Stimulated activated CD4-positive, alpha-beta T cell treated with anti-CD3 and anti-CD28 coated beads, Interleukin-12 subunit alpha, Interleukin-12 subunit beta, amount 100 ng/mL, for 24 hours (primary cell): ENCODE measurements at places on chromosomes 6 and 20.

GRCh38 chr6:136769759-136770158 is 22.5 kb downstream of the MAP3K5 start:
- no peak for DNase-seq

DNA sequence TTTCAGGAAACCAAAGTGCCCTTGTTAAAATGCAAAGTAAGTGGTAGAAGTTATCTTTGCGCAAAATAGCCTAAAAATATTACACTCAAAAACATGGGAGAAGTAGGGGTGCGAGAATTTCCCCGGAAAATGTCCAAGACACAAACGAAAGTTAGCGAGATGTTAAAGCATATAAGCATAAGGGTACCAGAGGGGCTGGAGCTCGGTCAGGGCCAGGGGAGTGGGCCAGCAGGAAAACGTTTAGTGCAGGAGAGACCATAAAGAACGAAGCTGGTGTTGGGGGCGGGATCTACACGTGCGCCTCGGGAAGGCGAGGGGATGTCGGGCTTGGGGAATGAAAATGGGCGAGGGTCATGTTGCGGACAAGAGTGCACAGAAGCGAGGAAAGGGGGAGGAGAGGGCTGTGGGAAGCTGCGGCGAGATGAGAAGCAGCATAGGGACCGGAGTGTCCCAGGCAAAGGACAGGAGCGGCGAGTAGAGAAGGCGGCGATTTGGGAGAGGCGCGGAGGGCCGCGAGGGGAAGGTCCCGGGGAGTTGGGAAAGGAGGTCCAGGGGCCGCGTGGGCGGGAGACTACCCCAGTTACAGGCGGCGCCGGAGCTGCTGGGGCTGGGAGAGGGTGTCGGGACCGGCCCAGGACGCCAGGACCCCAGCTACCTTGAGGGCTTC is 600 bp downstream of the XPO5 start:
- DNase-seq, result peak; percentile 1

GRCh38 chr6:81832304-81832703 is 79.8 kb upstream of the TENT5A start:
- no peak for DNase-seq

DNA sequence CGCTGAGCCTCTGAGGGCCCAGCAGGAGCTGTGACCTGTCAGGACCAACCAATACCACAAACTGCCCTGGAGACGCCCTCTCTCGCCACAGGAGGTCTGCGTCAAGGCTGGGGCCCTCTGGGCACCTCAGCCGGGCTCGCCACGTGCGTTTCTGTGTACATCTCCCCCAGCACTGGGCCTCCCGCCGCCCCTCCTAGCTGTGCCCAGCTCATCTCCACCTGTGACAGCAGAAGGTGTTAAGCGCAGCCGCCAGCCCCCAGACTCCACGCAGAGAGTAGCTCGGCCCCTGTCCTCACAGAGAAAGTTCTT is 91.4 kb downstream of the TAF4 start:
- no peak for DNase-seq

- no peak for DNase-seq
Observed at GRCh38 chr6:55955684-55956083, 80.3 kb upstream of the BMP5 start.

DNA sequence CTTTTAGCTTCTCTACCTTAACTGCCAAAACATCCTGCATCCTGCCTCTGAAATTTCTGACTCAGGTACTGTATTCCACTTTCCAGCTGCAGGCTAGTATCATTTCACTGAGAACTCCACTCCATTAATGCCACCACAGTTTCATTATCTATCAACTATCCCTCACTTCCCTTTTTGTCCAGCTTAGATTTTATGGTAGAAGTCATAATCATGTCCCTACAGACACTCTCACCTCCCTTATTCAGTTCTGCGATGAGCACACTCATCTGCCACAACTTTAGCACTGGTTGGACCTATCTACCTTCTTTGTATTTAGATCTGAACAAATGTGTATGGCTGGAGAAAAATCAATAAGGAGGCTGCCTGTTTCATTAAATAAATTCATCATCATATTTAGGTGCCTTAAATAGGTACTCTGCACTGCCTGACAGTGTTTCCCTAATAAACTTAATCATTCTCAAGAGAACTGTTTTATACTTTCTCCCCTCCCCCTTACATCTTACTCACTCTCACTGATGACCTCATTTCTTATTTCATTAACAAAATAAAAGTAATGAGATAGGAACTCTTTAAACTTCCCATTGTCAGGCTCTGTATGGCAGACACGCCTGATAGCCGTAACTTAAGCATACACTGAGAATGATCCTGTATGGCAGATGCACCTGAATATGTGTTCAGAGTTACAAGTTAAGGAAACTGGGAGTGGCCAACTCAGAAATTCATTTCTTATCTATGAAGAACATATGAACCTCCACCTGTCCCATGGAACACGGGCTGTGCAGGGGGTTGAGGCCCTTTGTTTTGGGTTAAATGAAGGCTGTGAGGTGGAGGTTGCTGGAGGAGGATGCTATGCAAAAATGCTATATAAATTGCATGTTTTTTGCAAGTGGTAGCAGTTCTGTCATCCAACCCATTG is 95.3 kb upstream of the MAN1A1 start:
- DNase-seq, result no peak

- DNase-seq, result no peak
Observed at GRCh38 chr6:81995548-81996289, 243.2 kb upstream of the TENT5A start.

DNA sequence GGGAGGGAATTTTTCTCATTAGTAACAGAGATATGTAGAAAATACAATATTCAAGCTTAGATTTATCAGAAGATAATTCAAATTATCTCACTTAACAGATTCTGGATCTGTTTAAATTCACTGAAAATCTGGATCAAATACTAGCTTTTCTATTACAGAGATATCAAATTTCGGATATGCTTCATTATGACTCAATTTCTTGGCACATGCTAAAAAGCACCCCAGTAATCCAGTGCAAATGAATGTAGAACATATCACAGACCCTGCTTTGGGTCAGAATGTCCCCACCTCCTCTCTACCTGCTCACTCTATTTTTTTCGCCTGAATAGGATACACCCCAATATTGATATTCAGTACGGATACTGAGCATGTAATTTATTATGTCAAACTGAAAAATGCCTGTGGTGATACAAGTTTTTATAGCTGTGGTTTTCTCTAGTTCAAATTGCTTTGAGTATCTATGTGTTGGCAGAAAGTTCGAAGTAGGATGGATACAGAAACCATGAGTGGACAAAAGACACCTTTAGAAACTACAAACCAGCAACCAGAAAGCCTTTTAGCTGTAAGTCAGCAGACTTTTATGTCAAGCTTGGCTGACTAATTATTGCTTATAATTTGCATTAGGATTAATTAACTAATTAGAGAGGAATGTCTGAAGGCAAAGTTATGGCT is 290.0 kb downstream of the TFAP2B start:
- no peak for DNase-seq

- no peak for DNase-seq
Observed at GRCh38 chr20:24684956-24685691, 215.7 kb downstream of the SYNDIG1 start.

GRCh38 chr6:23114812-23115504 is 545.6 kb downstream of the HDGFL1 start:
- no peak for DNase-seq

- no peak for DNase-seq
Observed at GRCh38 chr6:62980093-62980492, 231.2 kb upstream of the FKBP1C start.

- DNase-seq, result no peak
Observed at GRCh38 chr6:150195996-150196417, 53.2 kb downstream of the PPP1R14C start.

- no peak for DNase-seq
Observed at GRCh38 chr6:32370505-32370904, 1.2 kb downstream of the TSBP1 start.
